Fibroblast of skin of scalp (primary cell): ENCODE measurements at places on chromosomes 11 and 22.

GRCh38 chr11:67265633-67266448 is 432 bp upstream of the GRK2 start:
- DNase-seq: peak; percentile 62

DNA sequence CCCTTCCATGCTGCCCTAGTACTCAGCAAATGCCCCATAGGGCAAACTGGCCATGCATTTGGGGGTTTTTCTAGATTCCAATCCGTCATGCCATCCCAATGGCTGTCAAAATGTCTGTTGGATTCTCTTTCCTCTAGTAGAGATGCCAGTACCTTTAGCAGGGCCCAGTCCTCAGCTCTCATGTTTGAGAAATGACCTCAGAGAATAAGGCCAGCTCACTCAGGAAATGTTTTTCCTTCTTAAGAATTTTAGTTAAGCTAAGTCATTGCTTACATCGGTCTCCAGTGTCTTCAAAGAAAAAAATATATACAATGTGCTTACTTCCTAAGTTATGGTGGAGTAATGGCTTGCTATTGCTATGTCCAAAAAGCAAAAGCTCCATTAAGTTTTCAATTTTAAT is 14.1 kb upstream of the ALKBH3 start:
- peak; percentile 21 for DNase-seq

GRCh38 chr11:539971-540481 is 2.7 kb downstream of the LRRC56 start:
- no peak for DNase-seq

- peak; percentile 80 for DNase-seq
Observed at GRCh38 chr11:12174477-12175143, 64.2 kb downstream of the MICAL2 start.
